Cortex of kidney (tissue), 1 donor: ENCODE measurements at places on chromosomes 1 and 21.

- DNase-seq = no peak
Observed at GRCh38 chr21:27244352-27244751, 277.5 kb upstream of the ADAMTS5 start.

DNA sequence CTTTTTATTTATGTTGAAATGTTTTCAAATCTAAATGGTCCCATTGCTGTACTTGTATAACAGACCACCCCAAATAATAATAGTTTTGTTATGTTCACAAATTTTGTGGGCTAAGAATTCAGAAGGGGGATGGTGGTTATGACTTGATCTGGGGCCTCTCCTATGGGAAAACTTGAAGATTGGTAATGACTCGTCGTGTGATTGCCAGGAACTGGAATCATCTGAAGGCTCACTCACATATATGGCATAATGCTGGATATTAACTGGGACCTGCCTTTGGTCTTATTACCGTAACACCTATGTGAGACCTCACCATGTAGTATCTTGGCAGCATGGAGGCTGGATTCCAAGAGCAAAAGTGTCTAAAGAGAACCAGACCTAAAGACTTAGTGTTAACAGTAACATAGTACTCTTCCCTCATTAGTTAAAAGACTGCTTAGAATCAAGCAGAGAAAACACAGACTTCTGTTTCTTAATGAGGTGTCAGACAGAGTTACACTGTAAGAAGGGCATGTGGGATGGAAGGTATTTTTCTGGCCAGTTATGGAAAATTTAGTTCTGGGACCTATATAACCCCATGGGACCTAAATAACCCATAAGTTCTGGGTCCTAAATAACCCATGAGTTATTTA is 11.9 kb downstream of the LYPLAL1 start:
- DNase-seq = no peak

DNA sequence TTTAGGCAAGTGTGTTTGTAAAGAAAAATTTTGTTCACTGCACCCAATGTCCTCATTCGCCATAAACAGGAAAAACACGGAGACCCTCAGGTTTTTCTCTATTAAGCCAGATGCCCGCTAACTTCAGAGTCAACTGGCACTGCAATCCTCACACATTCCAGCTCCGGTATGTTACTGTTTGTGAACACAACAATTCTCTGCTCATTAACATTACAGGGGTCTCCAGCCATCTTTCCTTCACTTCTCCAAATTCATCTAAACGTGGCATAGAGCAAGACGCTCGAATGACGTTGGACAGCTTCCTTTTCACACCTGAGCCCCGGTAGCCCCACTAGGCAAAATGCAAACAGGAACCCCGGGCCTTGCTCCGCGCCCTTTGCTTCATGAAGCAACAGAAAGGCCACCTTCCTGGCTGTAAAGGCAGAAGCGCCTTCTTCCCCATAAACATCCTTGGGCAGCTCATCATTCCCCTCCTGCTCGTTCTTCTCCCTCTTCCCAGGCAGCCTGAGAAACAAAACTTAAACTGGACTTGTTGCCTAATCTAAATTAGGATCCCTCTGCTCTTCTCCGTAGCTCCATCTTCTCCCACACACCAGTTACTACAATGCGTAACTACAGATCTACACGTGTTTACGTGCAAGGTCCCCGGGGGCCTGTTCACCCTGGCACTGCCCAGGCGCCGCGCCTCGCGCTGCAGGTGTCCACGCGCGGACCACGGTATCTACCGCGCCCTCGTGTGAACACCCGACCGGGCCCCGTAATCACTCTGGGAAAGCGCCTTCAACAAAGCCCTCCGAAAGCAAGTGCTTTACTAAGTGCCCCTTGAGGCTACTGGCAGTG is 1.2 kb downstream of the LBR start:
- no peak for DNase-seq

- DNase-seq = no peak
Observed at GRCh38 chr21:14603202-14603601, 57.1 kb upstream of the SAMSN1 start.
